Caki2 (cell line): ENCODE measurements at places on chromosomes 3 and 15. TPM values are rescaled to one million over a fixed set of nuclear protein-coding genes. Genes with fewer than 3 reads are reported as not detected.

SLC6A20 gene
- 0.10 and 0.26 TPM in 2 replicates for total RNA-seq

TMEM41A gene
- 22.9 and 23.0 TPM in 2 replicates for total RNA-seq

SLC51A gene
- not detected in 2 replicates for total RNA-seq

CCK gene
- not detected in 2 replicates for total RNA-seq

RBPMS2 gene
- not detected in 2 replicates for total RNA-seq

DNA sequence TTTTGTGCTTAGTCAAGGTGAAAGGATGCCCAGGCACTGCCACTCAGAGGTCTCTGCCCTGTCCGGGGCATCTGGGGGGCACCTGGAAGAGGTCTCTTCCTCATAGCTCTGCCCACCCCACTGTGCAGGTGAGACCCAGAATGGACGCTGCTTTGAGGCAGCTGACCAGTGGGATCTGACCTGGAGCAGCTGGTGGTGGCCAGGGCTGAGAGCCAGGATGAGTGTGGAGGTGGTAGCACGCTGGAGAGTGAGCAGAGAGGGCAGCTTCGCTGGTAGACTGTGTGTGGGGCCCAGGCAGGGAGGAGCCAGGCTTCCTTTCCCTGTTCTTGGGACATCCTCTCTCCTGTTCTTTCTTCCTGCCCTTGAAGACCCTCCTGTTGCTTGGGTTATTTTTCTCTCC, 32.2 kb upstream of the PLA2G4E start:
- no peak for DNase-seq

- DNase-seq = no peak
Observed at GRCh38 chr3:16515885-16516420, 2.5 kb upstream of the RFTN1 start.

- no peak for DNase-seq
Observed at GRCh38 chr3:15635121-15635661, 33.6 kb downstream of the BTD start.

DNA sequence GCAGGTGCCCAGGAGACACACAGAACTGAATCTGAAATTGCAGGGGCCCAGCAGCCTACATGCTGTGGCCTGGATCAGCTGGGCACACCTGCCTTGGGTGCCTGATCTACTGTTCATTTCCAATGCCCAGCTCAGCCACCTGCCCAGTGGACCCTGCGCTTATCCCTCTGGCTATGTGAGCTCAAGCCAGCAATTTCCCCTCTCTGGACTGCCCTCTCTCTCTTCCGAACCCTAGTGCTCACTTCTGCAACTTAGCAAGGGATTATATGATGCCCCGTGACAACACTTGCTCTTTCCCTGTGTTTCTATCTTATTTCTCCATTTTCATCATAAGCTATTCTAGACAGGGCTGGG, 276.0 kb downstream of the UACA start:
- no peak for DNase-seq

GRCh38 chr15:88472225-88472624, 4.7 kb downstream of the MRPS11 start:
- no peak for DNase-seq

DNA sequence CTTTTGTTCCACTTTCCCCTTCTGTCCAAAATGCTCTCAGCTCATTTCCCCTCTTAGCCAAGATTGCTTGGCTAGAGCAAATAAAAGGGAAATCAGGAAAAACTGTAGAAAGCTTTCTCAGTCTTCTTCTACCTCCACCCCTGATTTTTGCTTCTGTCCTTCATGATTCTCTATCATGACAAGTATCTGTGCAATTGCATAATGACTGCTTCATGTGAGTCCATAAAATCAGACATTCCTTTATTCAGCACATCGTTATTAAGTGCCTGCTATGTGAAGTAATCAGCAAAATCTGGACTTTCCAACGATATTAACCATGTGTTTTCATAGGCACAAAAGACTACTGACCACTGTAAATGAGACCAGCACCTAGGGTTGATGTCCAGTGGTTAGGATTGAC, 321.5 kb upstream of the CBLB start:
- DNase-seq = no peak

GRCh38 chr15:94233441-94233840, 2.1 kb downstream of the MCTP2 start:
- DNase-seq = no peak

DNA sequence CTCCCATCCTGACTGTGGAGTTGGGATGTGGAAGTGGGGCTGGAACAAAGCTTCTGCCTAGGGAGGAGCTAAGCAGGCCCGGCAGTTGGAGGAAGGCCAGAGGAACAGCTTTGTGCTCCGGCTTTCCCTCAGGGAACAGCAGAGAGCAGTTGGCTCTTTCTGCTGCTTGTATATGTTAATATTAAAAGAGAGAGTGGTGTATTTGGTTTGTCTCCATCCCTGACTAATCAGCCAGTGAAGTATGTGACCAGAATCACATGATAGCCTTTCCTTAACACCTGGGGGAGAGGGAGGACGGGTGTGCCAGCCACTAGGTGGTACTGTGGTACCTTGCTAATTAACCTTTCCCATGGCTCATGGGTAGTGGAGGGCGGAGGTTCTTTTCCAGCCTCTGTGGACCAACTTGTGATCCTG, 10.0 kb downstream of the EIF2B5 start:
- peak; percentile 92 for DNase-seq

DNA sequence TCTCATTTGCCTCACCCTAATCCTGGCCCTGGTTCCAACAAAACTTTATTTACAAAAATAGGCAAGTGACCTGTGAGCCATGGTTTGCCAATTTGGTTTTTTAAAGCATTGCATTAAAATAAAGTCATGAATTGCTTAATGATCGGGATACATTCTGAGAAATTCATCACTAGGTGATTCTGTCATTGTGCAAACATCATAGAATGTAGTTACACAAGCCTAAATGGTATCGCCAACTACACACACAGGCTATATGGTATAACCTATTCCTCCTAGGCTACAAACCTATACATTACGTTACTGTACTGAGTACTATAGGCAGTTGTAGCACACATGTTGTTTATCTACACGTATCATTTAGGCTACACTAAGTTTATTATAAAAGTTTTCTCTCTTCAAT, 45.9 kb upstream of the SSR3 start:
- no peak for DNase-seq
